ENCODE measurements at places on chromosomes 2 and 18.

- DNase-seq, result no peak
These were observed 352.0 kb upstream of the SLC8A1 start for GRCh38 chr2:40803900-40804299.

- no peak for DNase-seq
These were observed 5.2 kb upstream of the RMC1 start for GRCh38 chr18:23498117-23498516.

DNA sequence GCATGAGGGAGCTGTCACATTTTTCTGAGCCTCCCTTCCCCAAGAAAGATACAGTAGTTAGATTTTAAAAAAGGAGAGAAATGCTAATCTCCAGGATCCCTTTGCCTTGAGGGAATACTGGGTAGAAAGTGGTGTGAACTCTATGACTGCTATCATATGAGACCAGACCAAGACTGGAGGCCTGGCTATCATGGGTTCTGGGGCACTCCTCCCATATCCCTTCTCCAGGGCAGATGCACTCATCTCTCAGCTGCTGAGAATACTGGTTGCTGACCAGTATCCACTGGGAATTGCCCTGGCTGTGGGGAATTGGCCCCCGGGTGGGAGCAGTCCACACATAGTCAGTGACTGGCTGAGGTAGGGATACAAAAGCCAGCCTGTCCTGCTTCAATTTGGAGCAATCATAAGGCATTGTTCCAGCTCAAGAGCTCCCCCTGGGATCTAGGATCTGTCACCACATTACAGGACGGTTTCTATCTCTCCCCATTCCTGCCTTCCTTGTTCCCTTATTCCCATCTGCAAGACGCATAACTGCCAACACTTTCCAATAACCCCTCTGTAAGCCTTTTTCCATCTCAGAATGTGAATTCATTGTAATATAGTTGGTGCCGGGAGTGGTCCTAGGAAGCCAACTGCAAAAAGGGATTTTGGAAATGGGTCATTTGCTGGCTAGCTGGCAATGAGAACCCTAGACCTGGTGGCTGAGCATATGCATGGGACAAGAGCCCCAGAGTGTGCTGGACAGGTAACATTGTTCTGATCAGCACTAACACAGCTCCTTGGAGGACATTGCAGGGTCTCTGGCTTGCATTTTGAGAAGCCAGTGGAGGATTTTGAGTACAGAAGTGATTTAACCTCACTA, 35.4 kb upstream of the REEP1 start:
- DNase-seq, result peak; percentile 41

DNA sequence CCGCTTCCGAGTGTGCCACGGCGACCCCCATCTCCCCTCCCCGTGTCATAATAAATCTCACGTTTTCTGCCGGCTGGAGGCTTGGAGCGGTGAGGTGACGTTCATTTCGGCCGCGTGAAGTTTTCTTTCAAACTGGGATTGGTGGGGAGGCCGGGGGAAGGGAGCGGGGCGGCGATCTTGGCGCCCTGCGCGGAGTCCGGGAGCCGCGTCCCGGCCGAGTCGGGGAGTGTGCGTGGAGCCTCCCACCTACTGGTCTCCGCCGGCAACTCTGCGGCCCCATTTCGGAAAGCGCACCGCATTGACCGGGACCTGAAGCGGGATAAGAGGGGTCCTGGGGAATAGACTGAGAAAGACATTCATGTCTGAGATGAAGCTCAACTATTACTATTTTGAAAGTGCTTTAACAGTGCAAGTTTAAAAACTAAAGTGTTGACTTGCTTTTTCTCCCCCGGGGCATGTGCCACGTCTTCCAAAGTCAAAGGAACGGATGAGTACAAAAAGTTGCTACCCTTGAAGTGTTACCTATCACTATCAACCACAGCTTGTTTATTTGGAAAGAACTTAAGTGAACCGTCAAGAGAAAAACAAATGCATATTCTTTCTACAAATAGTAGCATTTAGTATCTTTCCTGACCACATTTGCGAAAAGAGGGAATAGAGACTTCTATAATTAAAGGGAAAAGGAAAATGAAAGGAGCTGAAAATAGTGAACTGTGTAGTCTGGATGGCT, 818 bp upstream of the IKZF2 start:
- peak; percentile 66 for DNase-seq

GRCh38 chr18:44564922-44565321, 115.8 kb upstream of the SETBP1 start:
- no peak for DNase-seq
